Right lobe of liver (tissue), 6 donors: ENCODE measurements at places on chromosomes 13 and 19. TPM values are rescaled to one million over a fixed set of nuclear protein-coding genes. Genes with fewer than 3 reads are reported as not detected.

Gene SIRT6
- 8.6 TPM for total RNA-seq

DNA sequence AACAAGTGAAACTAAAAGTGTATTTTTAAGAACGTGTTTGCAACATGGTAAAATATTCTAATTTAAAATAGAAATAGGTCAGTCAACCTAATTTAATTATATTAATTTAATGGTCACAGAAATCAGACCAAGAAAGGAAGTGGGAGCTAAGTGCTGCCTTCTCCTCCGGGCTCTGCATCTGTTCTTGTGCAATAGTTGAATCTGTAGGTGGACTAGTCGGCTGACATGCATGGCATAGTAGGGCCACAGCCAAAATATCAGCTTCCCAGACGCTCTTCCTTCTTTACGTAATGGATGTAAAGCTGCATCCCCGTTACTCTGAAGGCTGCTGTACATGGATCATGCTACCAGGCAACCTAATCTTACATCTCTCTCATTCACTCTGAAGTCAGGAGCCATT lies 47.3 kb downstream of the COL4A1 start:
- no peak for DNase-seq

GRCh38 chr19:977058-977464 lies 7.1 kb upstream of the WDR18 start:
- DNase-seq: no peak

DNA sequence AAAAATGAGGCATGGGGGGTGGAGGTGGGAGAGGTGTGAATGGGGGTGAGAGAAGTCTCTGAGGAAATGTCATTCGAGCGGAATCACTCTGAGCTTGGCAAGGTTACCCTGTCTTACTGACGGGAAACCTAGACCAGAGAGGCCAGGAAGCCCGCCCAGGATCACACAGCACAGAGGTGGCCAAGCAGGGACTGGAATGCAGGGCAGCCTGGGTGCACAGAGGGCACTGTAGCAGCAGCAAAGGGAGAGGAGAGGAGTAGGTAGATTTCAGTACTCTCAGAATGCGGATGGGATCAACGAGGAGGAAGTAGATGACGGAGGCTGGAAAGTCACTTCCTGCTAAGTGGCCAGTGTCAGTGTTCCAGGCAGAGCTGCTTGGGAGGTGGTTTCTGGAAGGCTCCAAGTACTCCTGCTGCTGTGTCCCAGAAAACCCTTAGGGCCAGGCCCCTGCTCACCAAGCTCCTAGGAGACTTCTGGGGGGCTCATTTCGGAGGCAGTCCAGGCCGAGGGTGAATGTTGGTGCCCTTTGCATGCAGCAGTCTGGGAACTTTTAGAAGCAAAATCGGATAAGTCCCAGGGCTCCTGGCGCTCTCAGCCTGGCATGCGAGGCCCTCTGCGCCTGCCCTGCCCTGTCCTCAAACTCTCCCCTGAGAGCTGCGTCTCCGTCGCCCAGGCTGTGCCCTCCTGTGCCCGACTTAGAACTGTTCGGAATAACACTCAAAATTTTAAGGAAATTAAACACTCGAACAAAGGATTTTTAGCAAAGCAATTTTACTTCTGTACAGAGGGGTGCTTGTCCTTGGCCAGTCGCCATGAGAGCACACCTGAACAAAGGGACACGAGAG lies 33.5 kb downstream of the DNM2 start:
- no peak for DNase-seq
